Mesothelial cell of epicardium (in vitro differentiated cells): ENCODE measurements at places on chromosomes 13 and 19. TPM values are rescaled to one million over a fixed set of nuclear protein-coding genes. Genes with fewer than 3 reads are reported as not detected.

Gene ZNF285
- 9.8 to 11.6 TPM (median 11.2 TPM) in 3 replicates for total RNA-seq

Gene C1QTNF9
- not detected in 3 replicates for total RNA-seq

Gene ZIC2
- total RNA-seq, result 0.47 TPM in 1 of 3 replicates, not detected in the others

Gene HIPK4
- total RNA-seq, result 0.20 to 0.32 TPM (median 0.31 TPM) in 3 replicates

Gene CBLC
- total RNA-seq, result 8.5 to 10.8 TPM (median 8.8 TPM) in 3 replicates

Gene BEST2
- not detected in 3 replicates for total RNA-seq

Gene SPACA6
- total RNA-seq, result 83.1 to 88.1 TPM (median 87.6 TPM) in 3 replicates

Gene ZNF44
- 12.6 to 15.3 TPM (median 13.5 TPM) in 3 replicates for total RNA-seq

Gene SERP2
- total RNA-seq, result 3.9 to 5.4 TPM (median 4.8 TPM) in 3 replicates

Gene MAST1
- total RNA-seq, result 4.0 to 5.8 TPM (median 4.4 TPM) in 3 replicates

Gene LIM2
- not detected in 3 replicates for total RNA-seq

Gene FXYD1
- 2.8 to 4.3 TPM (median 3.6 TPM) in 3 replicates for total RNA-seq

Gene CD22
- 54.6 to 59.9 TPM (median 56.3 TPM) in 3 replicates for total RNA-seq

Gene ZNF699
- total RNA-seq, result 9.5 to 11.2 TPM (median 10.1 TPM) in 3 replicates

Gene FPR2
- not detected in 3 replicates for total RNA-seq

Gene OR7A5
- total RNA-seq, result not detected in 3 replicates

Gene CGB7
- total RNA-seq, result 23.1 to 26.5 TPM (median 25.5 TPM) in 3 replicates

Gene RNASEH2A
- total RNA-seq, result 17.5 to 22.7 TPM (median 19.8 TPM) in 3 replicates

Gene ACP4
- not detected in 3 replicates for total RNA-seq

Gene ZNF28
- 19.3 to 22.4 TPM (median 22.2 TPM) in 3 replicates for total RNA-seq

Gene ZNF534
- not detected in 3 replicates for total RNA-seq

Gene CILP2
- total RNA-seq, result 22.7 to 23.2 TPM (median 23.2 TPM) in 3 replicates

Gene NRTN
- total RNA-seq, result 1.7 to 2.8 TPM (median 2.4 TPM) in 3 replicates

Gene HNRNPM
- total RNA-seq, result 249 to 259 TPM (median 252 TPM) in 3 replicates

Gene KDELR1
- 255 to 262 TPM (median 260 TPM) in 3 replicates for total RNA-seq

Gene RNF225
- 0.83 to 1.3 TPM (median 1.2 TPM) in 3 replicates for total RNA-seq

Gene LCP1
- total RNA-seq, result 11.6 to 12.4 TPM (median 11.6 TPM) in 3 replicates

Gene WDR87
- total RNA-seq, result 0.16 TPM in 1 of 3 replicates, not detected in the others

Gene KCNC3
- total RNA-seq, result 53.4 to 57.7 TPM (median 54.4 TPM) in 3 replicates

Gene ZNF486
- 14.4 to 16.4 TPM (median 14.9 TPM) in 3 replicates for total RNA-seq

Gene SHISA7
- 0.04 TPM in 1 of 3 replicates, not detected in the others for total RNA-seq

Gene CEACAM7
- not detected in 3 replicates for total RNA-seq

Gene ZNF737
- total RNA-seq, result 31.1 to 33.3 TPM (median 32.4 TPM) in 3 replicates

Gene PNMA8B
- total RNA-seq, result 3.0 to 3.2 TPM (median 3.1 TPM) in 3 replicates

Gene NR2C2AP
- 9.4 to 11.8 TPM (median 10.1 TPM) in 3 replicates for total RNA-seq

Gene SPRED3
- 6.7 to 7.1 TPM (median 7.0 TPM) in 3 replicates for total RNA-seq

Gene MIA
- total RNA-seq, result 1.2 to 2.7 TPM (median 1.4 TPM) in 3 replicates

Gene ZNF284
- total RNA-seq, result 5.0 to 5.6 TPM (median 5.3 TPM) in 3 replicates
